Stimulated activated CD8-positive, alpha-beta memory T cell treated with anti-CD3 and anti-CD28 coated beads, Interleukin-12 subunit alpha, Interleukin-12 subunit beta, amount 100 ng/mL, for 4 hours (primary cell): ENCODE measurements at places on chromosomes 5 and 9.

- no peak for DNase-seq
Observed at GRCh38 chr5:389891-390622, 52.9 kb upstream of the EXOC3 start.

- no peak for DNase-seq
Observed at GRCh38 chr5:89437450-89438435, 554.8 kb upstream of the MEF2C start.

DNA sequence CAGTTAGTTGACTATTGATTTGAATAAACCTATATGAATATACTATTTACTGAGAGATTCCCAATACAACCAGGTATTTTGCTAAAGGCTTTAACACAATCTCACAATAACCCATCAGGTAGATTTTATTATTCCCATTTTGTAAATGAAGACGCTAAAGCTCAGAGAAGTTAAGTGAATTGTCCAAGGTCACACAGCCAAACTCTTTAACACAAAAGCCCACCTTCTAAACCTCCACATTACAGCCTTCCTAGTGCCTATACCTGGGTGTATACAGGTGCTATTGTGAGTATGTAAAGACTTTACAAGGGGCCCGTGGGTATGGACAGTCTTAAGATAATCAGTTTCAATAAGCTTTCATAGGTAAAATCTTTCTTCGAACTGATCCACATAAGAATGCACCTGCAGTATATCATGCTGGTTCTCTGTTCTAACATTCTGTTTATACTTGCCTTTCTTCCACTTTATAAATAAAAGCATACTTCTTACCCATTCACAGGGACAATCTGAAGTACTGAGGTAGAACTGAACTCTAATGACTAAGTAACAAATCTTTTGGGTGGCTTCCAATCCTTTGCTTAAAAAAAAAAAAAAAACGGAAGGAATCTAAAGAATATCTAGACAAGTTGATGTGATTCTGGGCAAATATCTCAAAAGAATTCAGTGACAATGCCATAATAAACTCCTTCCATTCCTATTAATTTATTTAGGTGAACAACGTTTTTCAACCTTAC lies 59.1 kb downstream of the PJA2 start:
- no peak for DNase-seq

GRCh38 chr5:16992006-16992405 lies 55.9 kb upstream of the MYO10 start:
- no peak for DNase-seq

DNA sequence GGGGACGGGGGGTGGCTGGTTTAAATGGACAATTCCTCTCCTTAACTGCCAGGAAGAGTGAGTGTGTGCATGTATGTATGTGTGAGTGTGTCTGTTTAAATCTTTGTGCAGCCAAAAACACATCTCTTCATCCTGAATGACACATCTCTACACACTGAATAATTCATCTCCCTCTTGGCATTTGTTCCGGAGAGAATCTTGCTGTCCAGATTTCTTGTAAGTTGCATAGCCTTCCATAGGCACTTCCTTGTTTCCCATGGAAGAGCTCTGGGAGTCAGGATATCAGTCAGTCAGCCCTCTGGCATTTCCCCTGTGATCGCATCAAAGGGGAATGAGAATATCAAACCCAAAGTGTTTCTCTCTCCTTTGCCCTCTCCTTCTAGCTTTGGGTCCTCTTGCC lies 74.7 kb downstream of the WWC1 start:
- DNase-seq, result no peak

GRCh38 chr9:72401396-72401795 lies 36.4 kb upstream of the ZFAND5 start:
- no peak for DNase-seq

DNA sequence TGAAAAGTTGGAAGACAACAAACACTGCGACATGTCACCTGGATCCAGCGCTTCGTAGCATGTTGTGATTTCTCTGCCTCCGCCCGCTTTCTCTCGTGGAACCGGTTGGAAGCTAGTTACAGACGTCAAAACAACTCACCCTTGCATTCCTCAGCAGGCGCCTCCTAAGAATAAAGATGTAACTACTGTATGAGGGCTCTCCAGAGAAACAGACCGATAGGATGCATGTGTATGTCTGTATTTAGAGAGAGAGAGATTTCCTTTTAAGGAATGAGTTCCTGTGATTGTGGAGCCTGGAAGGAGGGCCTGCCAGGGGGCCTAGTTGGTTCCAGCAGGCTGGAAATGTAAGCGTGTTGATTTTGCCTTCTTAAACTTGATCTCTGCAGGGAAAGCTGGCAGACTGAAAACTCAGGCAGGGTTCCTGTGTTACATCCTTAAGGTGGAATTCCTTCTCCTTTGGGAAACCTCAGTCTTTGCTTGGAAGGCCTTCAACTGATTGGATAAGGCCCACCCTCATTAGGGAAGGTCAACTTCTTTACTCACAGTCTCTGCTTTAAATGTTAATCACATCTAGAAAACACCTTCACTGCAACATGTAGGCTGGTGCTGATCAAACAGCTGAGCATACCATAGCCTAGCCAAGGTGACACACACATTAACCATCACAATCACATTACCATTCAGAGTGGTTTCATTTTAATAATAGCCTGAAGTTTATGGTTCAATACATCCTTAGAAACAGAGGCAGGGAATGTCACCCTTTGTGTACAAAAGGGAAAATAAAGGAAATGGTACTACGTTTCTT lies 163.8 kb downstream of the SYK start:
- no peak for DNase-seq

- no peak for DNase-seq
Observed at GRCh38 chr5:159309689-159310433, 20.4 kb downstream of the IL12B start.

DNA sequence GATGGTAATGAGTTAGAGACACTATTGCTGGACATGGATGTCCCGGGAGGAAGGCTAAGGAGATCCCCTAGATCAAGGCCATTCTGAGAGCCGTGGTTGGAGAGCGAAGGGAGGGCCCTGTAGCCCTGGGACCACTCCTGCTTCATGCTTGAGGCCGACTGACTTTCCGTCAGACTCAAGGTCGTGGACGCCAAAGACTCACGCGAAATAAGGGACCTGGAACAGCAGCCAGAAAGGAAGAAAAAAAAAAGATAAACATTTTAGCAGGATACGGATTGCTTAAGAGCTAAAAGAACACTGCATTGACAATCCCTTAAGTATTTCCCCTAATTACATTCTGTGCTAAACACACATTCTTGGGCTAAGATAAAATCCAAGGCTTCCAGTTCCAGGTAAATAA lies 181.2 kb downstream of the GLIS3 start:
- DNase-seq, result no peak

DNA sequence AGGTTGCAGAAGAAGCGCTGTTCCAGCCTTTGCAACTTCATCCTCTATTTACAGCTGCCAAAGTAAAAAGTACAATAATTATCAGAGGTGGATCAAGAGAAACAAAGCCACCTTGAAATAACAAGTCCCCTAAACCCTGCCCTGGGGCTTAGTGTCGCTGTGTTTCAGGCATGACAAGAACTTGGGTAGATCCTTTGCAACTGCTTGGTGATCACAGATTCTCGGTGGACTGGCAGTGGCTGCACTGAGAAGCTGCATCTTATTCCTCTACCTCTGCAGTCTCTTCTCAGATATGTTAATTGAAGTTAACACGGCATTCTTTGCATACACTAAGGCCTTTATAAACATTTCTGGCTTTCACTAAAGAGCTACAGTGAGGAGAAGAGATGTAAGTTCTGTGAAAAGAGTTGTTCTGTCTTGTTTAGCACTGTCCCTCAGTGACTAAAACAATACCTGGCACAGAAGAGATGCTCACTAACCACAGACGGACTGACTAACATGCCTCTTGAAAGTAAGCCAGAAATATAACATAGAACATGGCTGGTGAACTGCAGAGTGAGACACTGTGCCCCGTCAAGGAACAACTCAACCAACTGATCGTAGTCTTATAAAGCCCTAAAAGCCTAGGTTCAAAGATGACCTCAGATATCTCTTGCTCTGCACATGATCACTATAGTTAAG lies 144.2 kb downstream of the MLLT3 start:
- DNase-seq, result no peak
